ENCODE measurements at places on chromosomes 6 and 20.

- DNase-seq, result no peak
These were observed 50.3 kb upstream of the EPB41L1 start for GRCh38 chr20:36104244-36104643.

- no peak for DNase-seq
These were observed 125.4 kb downstream of the MAN1A1 start for GRCh38 chr6:119224095-119224701.

GRCh38 chr6:113458368-113459010 is 398.7 kb upstream of the MARCKS start:
- DNase-seq, result no peak

DNA sequence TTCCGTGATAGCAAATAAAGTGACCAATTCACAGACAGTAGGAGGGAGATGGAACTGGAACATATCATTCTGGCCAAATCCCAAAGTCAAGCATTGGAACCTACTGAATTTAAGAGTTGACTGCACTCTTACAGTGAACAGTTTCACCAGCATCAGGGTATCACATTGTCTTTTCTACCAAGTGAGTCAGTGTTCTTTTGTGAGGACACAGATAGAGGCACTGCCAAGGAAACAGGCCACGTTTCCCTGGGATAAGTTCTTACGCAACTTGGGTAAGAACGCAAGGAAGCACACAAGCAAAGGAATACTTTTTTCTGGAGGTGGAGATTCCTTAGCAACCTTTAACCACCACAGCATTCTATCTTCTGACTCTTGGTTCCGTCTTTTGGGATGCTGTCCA is 28.6 kb upstream of the ENPP5 start:
- no peak for DNase-seq

- no peak for DNase-seq
These were observed 120.8 kb upstream of the SSTR4 start for GRCh38 chr20:22914291-22914690.

DNA sequence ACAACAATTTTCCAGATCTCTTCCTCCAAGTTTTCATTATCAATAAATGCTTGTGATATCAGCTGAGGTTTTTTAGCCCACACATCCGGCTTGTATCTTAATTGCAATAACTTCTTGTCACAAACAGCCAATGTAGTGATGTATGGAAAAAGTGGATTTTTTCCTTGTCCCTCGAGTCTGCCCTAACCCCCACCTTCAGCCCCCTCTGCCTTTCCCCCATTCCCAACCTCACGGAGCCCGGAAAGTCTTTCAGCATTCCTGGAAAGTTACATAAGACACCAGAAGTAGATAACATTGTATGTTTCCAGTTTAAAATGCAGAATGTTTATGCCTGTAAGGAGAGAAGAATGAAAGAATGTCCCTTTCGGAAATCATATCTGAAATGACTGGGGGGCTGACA is 179.2 kb upstream of the PHACTR1 start:
- no peak for DNase-seq

- DNase-seq, result no peak
These were observed 199.6 kb downstream of the GMPR start for GRCh38 chr6:16437984-16438383.

DNA sequence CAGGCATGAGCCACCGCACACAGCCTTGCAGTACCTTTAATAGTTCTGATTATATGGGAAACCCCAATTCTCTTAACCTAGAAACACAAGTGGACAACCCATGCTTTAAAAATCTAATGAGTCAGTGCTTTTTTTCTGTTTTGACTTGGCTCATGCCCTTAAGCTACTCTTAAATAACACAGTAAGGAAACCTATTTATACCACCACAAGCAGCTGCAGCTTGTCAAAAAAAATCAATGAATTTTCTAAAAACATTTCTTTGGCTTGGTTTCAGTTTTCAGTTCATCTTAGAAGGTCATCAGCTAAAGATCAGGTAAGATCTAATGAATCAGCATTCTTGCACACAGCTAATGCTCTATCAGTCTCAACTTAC is 124.1 kb upstream of the DST start:
- DNase-seq, result no peak

- DNase-seq, result no peak
These were observed 131.2 kb upstream of the BTN3A2 start for GRCh38 chr6:26233649-26234420.
